ENCODE measurements at places on chromosomes 1 and 21.
A peak's percentile ranks its signal among the peaks of the same experiment; 100 is the strongest.

GRCh38 chr1:239619190-239619589 lies 232.8 kb downstream of the CHRM3 start:
- DNase-seq, result no peak

GRCh38 chr1:214525535-214526019 lies 25.8 kb downstream of the PTPN14 start:
- DNase-seq, result no peak

DNA sequence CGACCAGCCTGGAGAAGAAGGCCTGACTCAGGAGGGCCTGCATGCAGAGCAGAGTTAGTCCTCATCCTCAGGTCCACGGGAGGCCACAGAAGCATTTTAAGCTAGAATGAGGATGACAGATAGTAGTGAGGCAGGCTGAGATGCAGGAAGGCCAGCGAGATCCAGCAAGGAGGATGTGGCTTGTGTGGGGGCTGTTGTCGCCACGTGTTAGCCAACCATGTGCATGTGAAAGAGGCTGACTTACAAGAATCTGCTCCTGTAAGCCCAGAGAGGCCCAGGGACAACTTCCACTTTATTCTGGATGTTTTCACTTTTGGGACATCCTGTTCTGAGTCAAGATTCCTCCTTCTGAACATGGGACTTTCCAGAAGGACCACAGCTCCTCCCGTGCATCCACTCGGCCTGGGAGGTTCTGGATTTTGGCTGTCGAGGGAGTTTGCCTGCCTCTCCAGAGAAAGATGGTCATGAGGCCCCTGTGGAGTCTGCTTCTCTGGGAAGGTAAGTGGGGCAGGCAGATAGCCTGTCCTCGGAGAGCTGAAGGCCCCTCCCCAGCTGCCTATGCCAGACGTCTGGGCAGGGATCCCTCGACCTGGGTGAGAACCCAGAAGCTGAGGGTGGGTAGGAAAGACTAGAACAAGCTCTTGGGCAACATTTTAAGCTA lies at the start of gene SLAMF8:
Gene SLAMF8 (plus strand): TSS at position 433 of the 661 bp plus-strand sequence. CDS start 26 bp downstream, at position 459.
- peak; percentile 25 for DNase-seq

DNA sequence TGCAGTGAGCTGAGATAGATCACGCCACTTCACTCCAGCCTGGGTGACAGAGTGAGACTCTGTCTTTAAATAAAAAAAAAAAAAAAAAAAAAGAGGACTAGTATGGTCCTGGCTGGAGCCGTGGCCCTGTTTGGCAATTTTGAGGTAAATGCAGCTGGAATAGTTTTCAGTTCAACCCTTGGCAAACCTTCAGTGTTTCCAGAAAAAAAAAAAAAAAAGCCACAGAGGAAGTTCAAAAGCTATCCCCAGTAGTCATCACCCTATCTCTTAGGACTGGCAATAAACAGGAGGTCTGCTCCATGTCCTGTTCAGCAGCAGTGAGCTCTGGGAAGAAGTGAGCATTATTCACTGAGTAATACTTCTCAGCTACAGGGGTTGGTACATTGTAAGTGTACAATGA lies 56.8 kb upstream of the ERRFI1 start:
- no peak for DNase-seq

- DNase-seq, result no peak
These were observed 103.1 kb downstream of the TLR5 start for GRCh38 chr1:223039990-223040389.

DNA sequence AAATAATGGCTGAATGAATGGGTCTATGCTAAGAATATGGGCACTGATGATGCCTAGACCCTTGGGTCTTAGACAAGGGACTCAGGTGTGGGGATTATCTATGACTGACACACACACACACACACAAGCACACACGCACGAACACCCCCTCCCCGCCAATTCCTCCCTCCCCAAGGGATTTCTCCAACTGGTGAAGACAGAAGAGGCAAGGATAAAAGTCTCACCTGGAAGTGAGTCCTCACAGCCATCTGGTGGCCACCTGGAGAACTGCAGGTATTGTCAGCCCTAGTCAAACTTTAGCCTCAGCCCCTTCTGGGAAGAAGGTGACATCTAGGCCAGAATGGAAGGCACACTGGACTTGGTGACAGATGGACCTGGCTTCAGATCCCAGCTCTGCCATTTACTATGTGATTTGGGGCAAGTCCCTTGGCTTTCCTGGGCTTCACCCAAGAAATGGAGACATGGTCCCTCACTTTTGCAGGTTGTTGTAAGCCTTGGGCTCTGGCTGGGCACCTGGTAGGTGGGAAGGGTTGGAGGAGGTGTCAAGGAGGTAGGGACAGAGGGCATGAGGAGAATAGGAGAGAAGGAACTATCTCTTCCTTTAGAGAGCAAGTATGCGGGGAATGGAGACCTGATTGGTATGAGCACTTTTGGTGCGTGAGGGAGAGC lies 4.0 kb upstream of the GPR3 start:
- peak; percentile 59 for DNase-seq

DNA sequence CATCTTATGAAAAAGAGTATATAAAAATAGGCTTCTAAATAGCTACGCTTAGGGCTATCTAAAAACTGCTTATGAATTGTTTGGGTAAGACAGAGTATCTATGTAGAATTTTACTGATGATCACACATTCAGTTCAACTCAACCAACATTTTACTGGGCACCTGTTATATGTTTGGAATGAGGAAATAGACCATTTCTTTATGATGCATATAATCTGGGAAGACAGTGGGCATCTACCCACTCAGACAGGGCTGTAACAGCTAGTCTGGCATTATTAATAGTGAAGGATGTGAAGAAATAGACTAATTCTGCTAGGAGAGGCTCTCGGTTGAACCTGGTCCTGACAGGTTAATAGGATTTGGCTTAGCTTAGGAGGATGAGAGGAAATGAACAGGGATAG lies 56.9 kb downstream of the TIAM1 start:
- DNase-seq, result no peak

DNA sequence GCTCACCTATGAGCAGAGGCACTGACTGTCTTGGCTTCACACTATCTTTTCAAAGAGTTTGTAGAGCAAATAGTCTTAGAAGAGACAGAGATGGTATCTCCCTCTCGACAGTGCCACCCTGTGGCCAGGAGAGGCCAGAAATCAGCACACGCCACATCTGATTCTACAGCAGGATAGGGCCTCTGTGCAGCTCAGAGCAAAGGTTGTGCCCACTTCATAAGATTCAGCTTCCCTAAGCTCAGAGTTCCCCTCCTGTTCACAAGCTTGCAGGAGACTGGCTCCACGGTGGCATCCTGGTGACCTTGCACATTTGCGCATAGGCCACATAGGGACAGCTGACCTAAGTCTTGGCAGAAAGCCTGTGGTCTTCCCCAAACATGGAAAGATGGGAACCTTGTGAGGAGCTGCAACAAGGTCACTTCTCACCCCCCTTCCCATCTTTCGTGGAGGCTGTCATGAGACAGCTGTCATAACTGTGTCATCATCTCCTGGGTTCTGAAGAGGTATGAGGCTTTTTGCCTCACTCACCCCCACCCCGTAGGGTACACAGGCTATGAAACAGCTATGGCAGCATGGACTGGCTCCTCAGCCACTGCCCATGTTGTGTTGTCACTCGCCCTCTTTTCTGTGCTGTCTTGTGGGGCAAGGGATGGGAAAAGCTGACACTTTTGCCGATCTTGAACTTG lies 3.0 kb downstream of the ITLN2 start:
- DNase-seq, result peak; percentile 17

GRCh38 chr21:34913811-34914210 lies 135.3 kb downstream of the RUNX1 start:
- DNase-seq, result no peak

DNA sequence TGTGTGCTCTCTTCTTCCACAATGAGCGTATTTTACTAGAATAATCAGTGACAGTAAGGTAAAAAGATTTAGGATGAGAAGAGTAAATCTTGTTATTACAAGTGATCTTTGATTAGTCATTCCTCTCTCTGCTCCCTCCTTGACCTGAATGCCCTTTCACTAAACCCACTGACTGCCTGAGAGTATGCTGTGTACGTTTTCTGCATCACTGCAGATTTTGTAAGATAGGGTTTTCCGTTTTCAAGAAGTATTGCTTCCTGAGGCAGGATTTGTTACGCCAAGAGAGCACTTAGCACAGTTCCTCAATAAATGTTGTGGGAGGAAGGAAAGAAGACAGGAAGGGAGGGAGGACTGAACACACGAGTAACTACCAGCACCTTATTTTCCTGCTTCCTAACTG lies 7.7 kb upstream of the LAMB3 start:
- no peak for DNase-seq

GRCh38 chr1:201361652-201362504 lies 15.6 kb downstream of the TNNT2 start:
- DNase-seq, result no peak

DNA sequence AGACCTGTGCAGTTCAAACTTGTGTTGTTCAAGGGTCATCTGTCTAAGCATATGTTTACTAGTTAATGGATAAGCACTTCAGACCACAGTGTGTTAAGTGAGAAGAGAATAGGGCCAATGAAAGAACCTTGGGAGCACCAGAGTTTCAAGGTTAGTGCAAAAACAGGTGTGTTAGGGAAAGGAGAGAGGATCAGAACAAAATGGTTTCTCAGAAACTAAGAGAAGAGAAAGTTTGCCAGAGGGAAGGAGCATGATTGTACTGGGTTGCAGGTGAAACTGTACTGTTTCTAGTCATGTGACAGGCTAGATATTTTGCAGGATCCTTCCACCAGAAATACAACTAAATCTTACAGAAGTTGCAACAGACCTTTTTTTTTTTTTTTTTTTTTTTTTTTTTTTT lies 23.3 kb downstream of the RPRD2 start:
- DNase-seq, result no peak

DNA sequence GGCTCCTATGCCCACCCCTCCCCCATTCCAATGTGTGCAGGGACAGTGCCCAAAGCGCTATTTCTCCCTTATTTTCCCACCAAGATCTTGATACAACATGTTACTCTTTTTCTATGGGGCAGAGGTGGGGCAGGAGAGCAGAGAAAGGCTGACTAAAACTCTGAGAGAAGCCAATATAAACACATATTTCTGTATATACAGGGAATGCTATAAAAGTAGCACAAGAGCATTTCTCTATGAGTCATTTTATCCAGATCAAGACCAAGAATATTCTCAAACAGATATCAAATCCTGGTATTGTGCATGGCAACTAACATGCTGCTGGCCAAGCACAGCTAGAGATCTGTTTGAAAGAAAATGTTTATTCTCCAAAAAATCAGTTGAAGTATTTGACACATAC lies 7.3 kb downstream of the WDR26 start:
- DNase-seq, result no peak

- DNase-seq, result no peak
These were observed 58.3 kb downstream of the RGS2 start for GRCh38 chr1:192867180-192867579.

DNA sequence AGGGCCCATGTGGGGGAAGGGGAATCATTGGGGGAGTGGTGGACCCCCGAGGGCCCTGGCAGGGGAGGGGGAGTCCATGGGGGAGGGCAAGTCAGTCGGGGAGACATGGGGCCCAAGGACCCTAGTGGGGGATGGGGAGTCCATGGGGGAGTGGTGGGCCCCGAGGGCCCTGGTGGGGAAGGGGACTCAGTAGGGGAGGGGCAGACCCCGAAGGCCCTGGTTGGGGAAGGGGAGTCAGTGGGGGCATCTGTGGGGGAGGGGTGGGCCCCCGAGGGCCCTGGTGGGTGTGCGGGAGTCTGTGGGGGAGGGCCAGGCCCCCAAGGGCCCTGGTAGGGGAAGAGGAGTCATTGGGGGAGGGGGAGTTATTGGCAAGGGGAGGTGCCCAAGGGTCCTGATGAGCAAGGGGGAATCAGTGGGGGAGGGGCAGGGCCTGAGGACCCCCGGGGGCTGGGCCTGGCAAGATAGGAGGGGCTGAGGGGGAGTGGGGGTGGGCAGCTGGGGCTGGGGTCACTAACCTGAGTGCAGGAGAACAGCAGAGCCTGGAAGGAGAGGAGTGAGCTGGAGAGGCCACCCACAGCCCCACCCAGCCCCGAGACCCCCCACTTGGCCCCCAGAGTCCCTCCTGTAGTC lies 2.1 kb downstream of the MXRA8 start:
- DNase-seq, result no peak

DNA sequence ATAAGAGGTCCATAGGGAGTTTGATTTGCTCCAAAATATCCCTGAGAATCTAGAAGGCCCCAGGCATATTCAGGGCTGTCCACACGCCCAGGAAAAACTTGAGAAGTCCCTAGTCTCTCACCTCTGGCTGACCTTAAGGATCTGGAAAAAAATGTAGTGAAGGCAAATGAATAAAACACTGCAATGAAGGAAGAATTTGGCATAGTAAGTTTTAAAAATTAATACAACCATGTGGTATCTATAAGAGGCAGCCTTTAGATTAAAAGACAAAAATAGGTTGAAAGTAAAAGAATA lies 91.3 kb downstream of the COLGALT2 start:
- DNase-seq, result no peak

GRCh38 chr1:115922801-115923200 lies 53.5 kb upstream of the SLC22A15 start:
- DNase-seq, result no peak

DNA sequence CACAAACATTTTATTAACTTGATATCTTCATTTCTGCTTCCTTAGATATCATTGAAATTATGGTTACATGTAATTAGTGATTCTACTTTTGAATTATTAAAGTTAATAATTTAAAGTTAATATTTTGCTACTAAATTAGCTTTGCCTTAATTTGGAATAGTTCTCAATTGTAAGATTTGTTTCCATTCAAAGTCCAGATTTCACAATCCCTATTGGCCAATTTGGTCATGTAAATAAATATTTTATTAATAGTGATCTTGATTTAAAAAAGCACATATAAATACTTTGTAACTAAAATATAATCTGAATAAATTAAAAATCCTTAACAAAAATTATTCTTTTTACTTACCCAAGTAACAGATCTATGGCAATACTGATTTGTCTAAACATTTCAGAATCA lies 1558.6 kb downstream of the NCAM2 start:
- no peak for DNase-seq

DNA sequence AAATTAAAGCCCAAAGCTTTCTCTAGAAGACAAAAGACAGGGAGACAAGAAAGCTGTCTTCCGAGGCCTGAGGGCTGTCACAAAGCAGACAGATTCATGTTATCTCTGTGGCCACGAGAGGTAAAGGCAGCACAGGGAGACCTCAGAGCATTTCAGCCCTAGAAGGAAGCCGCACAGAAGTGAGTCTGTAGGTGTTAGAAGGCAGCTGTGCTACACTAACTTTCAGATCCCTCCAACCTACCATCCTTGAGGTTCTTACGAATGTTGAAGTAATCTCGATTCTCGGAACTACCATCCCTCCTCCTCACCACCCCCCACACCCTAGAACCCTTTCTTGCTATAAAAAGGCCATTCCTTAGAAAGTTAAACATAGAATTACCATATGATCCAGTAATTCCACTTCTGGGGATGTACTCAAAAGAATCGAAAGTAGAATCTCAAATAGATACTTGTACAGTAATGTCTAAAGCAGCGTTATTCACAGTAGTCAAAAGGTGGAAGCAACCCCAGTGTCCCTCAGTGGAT lies 21.5 kb upstream of the LYST start:
- DNase-seq, result no peak

- DNase-seq, result no peak
These were observed 29.4 kb downstream of the OR2C3 start for GRCh38 chr1:247506831-247507230.

Data from activated CD8-positive, alpha-beta memory T cell treated with anti-CD3 and anti-CD28 coated beads for 1 hour (primary cell).